ENCODE measurements at places on chromosomes 2 and 18.

- DNase-seq = no peak
Observed at GRCh38 chr2:226664140-226664539, 135.5 kb downstream of the IRS1 start.

DNA sequence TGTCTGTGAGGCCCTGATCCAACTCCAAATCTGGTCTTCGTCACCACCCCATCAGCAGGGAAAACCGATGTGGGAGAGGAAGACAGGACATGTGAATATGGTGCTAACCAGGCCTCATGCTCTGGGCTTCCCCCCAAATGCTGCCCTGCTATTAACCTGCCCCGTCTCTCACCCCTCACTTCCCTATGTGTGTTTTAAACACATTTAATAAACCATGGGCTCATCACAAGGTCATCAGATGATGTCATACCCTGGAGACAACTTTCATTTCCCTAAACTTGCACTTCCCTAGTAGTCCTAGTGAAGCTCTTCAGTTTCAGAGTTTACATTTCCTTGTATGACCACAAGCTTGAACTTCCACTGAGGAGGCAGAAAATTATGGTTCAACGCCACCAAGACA, 49.9 kb downstream of the CD8B2 start:
- DNase-seq = no peak

DNA sequence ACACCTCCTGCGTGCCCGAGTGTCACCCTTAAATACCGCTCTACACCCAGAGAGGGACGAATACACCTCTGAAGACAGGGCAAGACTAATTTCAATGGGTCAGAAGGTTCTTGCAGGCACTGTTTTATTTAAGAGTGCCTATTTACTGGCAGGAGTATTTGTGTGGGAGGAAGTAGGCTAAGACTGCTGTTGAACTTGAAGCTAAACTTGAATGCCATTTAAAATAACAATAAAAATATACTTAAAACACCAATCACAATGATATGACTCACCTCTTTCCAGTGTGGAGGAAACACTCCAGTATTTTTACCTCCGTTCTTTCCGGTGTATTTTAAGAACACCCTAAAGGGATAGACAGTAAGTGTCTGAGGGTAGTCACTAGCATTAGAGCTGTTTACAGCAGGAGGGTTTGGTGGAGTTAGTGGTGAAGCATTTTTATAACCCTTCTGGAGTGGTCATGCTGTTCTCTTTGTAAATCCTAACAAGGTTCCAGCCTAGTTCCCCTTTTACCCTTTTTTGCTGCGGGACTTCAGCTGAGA, 9.6 kb upstream of the HOXD1 start:
- no peak for DNase-seq

- no peak for DNase-seq
Observed at GRCh38 chr2:200360364-200360763, 53.9 kb downstream of the SPATS2L start.

GRCh38 chr2:10462178-10463083, 14.3 kb upstream of the ODC1 start:
- DNase-seq = no peak

DNA sequence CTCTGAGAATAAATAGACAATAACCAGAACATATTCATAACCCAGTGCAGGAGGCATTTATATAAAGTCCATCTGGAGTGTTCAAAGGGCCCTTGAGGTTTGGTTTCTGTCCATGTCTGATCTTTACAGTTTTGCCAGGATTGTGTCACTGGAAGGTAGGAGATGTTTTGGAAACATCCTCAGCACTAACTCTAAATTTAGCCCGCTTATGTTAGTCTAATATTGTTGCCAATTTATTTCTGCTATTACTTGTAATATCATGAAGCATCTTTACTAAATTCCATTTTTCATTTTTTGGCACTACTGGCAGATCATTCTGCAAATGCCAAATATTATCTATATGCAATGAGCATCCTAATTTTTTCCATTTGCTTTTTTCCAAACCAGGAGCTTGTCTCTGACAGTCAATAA, 22.4 kb upstream of the REV1 start:
- DNase-seq = no peak

DNA sequence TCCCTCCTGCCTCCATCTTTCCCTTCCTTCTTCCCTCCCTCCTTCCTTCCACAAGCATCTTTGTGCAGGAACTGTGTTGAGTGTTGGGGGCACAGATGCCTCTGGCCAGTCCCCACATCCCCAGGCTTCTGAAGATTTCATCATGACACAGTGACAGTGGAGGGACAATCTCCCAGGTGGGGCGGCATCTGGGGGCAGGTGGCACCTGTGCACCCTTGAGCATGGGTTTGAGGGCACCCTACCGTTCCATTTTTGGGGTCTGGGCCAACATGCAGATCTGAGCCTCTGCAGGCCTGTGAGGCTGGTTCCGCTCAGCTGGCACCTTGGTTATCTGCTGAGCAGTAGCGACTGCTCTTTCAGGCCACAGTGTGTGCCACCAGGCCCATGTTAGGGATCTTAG, 57.6 kb downstream of the LONRF2 start:
- DNase-seq = no peak
